Testis (tissue), 5 donors: ENCODE measurements at places on chromosomes 3 and 15. TPM values are rescaled to one million over a fixed set of nuclear protein-coding genes. Genes with fewer than 3 reads are reported as not detected.
A peak's percentile ranks its signal among the peaks of the same experiment; 100 is the strongest.

GRCh38 chr3:196763179-196763578 lies 23.5 kb downstream of the PAK2 start:
- no peaks in the 10 kb centered on the region for H3K27me3 ChIP-seq
- DNase-seq = no peak
- H3K4me1 ChIP-seq = no peaks in the 10 kb centered on the region
- H3K4me3 ChIP-seq = no peak overlapping the region

- H3K27ac ChIP-seq = no peak overlapping the region
- no peaks in the 10 kb centered on the region for H3K36me3 ChIP-seq
- H3K27me3 ChIP-seq = no peaks in the 10 kb centered on the region
- no peak overlapping the region for H3K4me3 ChIP-seq
- H3K4me1 ChIP-seq = no peaks in the 10 kb centered on the region
Measured at GRCh38 chr15:38461066-38461833, 7.3 kb downstream of the FAM98B start.

- H3K27me3 ChIP-seq = no peaks in the 10 kb centered on the region
- H3K36me3 ChIP-seq = no peaks in the 10 kb centered on the region
- no peak for DNase-seq
- no peak overlapping the region for H3K4me3 ChIP-seq
- H3K4me1 ChIP-seq = peaks cover 10% of the 10 kb centered on the region
Measured at GRCh38 chr3:13043656-13044055, 29.6 kb downstream of the IQSEC1 start.

- H3K36me3 ChIP-seq = no peaks in the 10 kb centered on the region
- H3K4me1 ChIP-seq = peaks cover 16% of the 10 kb centered on the region
- H3K27me3 ChIP-seq = no peaks in the 10 kb centered on the region
- peak; percentile 60 for DNase-seq
Measured at GRCh38 chr15:25850154-25851111, 12.7 kb downstream of the ATP10A start.

GRCh38 chr3:16061491-16061890 lies 113.0 kb upstream of the GALNT15 start:
- DNase-seq = no peak
- H3K4me3 ChIP-seq = no peak overlapping the region
- H3K4me1 ChIP-seq = peaks cover 12% of the 10 kb centered on the region
- no peaks in the 10 kb centered on the region for H3K27me3 ChIP-seq
- no peaks in the 10 kb centered on the region for H3K36me3 ChIP-seq

GRCh38 chr3:177061369-177061768 lies 135.9 kb downstream of the TBL1XR1 start:
- no peaks in the 10 kb centered on the region for H3K27me3 ChIP-seq
- H3K36me3 ChIP-seq = no peaks in the 10 kb centered on the region
- no peak overlapping the region for H3K27ac ChIP-seq
- no peak overlapping the region for H3K4me3 ChIP-seq

- no peaks in the 10 kb centered on the region for H3K36me3 ChIP-seq
- no peak overlapping the region for H3K4me3 ChIP-seq
- no peaks in the 10 kb centered on the region for H3K27me3 ChIP-seq
- no peak overlapping the region for H3K27ac ChIP-seq
- peaks cover 48% of the 10 kb centered on the region for H3K4me1 ChIP-seq
Measured at GRCh38 chr15:101022306-101022705, 103.1 kb downstream of the LRRK1 start.

- H3K4me3 ChIP-seq = no peak overlapping the region
- DNase-seq = no peak
- no peak overlapping the region for H3K27ac ChIP-seq
- H3K36me3 ChIP-seq = no peaks in the 10 kb centered on the region
- no peaks in the 10 kb centered on the region for H3K27me3 ChIP-seq
Measured at GRCh38 chr3:182699550-182700170, 93.6 kb upstream of the ATP11B start.

GRCh38 chr3:46849686-46850467 lies 13.4 kb downstream of the MYL3 start:
- H3K27ac ChIP-seq = no peak overlapping the region
- H3K4me1 ChIP-seq = peaks cover 6% of the 10 kb centered on the region
- no peaks in the 10 kb centered on the region for H3K36me3 ChIP-seq
- no peaks in the 10 kb centered on the region for H3K27me3 ChIP-seq
- DNase-seq = no peak
- H3K4me3 ChIP-seq = no peak overlapping the region

DNA sequence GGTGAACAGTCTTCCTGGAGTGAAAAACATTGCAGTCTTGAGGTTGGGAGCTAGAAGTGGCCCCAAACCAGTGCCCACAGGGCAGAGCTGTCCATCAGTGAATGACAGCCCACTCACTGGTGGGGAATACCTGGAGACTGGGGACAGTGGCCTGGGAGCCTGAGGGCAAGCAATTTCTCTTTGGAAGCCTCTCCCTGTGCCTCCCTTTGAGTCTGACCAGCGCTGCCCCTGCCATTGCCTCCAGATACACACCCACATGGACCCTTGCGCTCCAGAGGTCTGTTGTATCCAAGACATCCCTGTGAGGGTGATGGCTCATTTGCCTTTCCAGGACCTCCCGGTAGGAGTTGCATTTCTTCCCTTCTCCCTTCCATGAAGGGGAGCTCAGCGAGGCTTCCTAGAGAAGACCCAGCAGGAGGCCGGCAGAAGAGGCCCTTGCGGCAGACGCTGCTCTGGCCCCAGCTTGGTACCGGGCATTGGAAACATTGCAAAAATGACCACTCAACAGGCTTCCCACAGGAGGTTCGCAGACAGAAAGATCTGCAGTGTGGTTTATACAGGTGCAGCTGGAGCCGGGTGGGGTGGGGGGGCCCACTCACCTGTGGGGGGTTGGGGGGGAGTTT lies 38.5 kb downstream of the KLF13 start:
- H3K4me3 ChIP-seq = no peak overlapping the region
- no peaks in the 10 kb centered on the region for H3K36me3 ChIP-seq
- no peak for DNase-seq
- peak overlapping the region; percentile 94 for H3K27ac ChIP-seq

GRCh38 chr3:162994165-162994564 lies 1497.6 kb downstream of the OTOL1 start:
- no peak for DNase-seq
- H3K4me1 ChIP-seq = no peaks in the 10 kb centered on the region
- H3K4me3 ChIP-seq = no peak overlapping the region

KLHL6 gene
- 0.55 TPM for total RNA-seq

CHRNA7 gene
- 24.5 TPM for total RNA-seq

ISG20 gene
- 8.7 TPM for total RNA-seq
